ENCODE measurements at places on chromosomes 5 and 9.
A peak's percentile ranks its signal among the peaks of the same experiment; 100 is the strongest.

DNA sequence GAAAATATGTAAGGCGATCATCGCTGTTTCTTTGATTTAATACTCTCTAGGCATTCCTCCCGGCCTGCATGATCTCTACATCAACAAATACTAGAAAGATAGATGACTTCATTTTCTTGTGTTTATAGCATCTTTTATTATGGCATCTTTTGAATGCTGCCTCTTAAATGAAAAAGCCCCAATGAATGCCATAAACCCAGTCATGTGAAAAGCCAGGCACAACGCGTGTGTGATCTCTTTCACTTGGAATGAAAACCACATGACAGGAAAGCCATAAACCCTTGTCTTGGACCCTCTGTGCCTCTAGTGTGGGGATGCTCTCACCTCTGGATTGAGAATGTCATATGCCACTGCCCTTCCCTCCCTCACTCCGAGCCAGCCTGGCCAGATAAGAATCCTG is 476.2 kb downstream of the SEMA5A start:
- DNase-seq, result no peak

GRCh38 chr5:111197523-111197922 is 26.7 kb upstream of the CAMK4 start:
- no peak for DNase-seq

GRCh38 chr9:91580136-91580535 is 156.5 kb upstream of the NFIL3 start:
- peak; percentile 35 for DNase-seq

DNA sequence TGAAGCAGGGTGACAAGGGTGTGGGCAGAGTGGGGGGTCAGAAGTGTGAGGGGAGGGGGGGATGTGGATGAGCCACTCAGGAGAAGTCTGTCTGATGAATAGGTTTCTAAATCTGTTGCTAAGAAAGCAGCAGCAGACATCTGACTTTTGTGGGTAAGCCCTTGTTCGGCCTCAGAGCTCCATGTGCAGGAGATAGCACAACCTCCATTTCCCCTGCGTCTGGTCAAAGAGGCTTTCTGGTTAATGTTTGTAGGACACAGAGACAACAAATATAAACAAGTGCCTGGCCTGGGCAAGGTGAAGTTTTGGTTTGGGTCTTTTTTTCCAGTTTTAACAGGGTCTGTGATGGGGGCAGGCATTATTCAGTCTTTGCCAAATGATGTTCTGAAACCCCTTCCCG is 57.0 kb upstream of the GNE start:
- DNase-seq, result no peak

GRCh38 chr5:56490971-56491468 is 257.9 kb upstream of the ANKRD55 start:
- DNase-seq, result no peak

DNA sequence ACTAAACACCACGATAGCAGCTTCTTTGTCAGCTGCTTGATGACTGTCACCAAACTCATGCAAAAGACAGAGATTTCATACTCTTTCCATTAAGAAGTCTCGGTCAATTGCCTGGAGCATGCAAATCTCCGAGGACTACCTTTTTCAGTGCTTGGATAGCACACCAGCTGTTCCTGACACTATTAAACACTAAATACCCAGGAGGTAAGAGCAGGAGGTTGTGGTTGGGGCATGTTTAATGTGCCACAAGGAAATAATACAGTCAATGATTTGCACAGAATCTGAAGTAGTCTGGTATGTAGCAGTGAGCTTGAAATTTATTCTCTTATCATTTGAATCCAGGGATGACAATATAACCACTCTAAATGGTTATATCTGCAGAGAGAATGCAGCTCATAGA is 996.2 kb downstream of the CDH12 start:
- DNase-seq, result no peak

DNA sequence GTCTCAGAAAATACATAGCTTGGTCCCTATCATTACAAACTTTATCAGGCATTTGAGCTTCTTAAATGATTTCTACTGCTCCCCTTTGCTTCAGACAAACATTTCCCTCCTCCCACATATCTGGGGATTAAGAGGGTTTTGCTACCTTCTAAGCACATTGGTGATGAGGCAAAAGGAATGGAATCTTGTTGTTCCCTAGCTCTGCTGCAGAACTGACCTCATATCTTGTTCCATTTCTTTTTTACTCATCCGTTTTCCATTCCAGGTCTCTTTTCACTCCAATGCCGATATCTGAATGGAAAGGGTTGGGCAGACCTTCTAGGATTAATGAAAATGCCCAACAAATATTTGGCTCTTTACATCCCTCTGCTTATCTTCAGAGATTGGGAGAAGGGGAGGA is 444.6 kb downstream of the ZNF608 start:
- DNase-seq, result no peak

DNA sequence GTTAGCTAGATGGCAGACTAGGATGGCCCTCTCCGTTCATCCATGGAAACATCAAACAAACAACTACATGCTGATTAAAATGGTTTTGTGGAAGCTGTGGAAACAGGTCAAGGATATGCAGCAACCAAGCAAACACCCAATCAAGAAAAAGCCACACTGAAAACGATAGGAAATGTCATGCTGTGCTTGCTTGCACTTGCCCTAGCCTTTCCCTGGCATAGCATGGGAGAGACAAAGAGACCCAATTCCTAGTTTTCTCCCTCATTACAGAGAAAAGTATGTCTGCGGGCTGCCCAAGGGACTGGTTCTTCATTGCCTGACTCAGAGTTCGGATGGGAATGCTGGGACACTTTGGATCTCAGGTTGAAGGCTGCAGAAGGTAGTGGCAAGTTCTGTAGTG is 98.7 kb downstream of the FANCC start:
- DNase-seq, result no peak

DNA sequence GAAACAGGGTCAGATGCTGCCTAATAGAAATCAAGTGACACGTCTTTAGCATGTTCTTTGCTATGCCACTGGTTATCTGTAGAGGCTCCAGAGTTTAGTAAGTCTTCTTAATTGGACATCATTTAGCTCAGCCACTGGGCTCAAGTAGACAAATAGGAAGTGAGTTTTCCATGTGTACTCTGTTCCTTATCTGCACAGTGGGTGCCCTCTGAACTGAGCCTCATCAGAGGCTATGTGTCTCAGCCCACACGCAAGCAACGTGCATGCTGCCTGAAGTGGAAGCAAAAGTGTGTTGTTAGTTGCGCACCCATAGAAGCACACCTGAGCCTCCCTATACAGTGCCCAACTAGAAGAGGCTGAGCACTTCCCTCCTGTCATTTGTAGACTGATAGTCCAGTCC is 134.7 kb downstream of the SEMA5A start:
- DNase-seq, result no peak

GRCh38 chr5:8907168-8907868 is 638.6 kb downstream of the SEMA5A start:
- DNase-seq, result no peak

DNA sequence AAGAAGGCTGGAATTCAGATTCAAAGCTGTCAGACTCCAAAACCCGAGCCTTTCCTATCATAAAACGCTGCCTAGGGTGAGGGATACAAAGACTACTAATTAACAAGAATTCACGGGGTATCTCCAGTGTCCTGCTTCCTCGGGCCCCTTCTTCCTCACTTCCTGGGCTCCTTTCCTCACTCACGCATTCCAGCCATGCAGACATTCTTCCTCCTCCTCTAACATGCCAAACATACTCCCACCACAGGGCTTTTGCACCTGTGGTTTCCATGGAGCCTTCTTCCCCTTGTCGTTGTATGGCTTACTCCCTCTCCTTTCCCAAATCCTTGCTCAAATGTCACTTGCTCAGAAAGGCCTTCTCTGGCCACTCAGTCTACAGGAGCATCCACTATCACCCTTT is 191.4 kb upstream of the TRIM32 start:
- no peak for DNase-seq

DNA sequence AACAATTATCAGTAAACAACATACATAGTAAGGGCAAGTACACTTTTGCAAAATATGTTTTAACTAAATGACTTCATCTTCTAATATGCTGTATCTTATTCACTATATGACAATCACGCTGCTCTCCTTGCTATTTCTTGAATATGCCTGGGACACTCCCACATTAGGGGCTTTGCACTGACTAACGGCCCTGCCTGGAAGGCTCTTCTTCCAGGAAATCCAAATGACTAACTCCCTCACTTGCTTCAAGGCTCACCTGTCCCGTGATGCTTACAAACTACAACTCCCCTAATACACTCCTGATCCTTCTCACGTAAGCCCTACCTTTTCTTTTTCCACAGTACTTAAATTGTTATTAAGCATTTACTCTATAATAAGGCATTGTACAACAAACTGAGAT is 10.6 kb downstream of the ERP44 start:
- DNase-seq, result no peak

GRCh38 chr5:144328980-144329379 is 158.3 kb downstream of the KCTD16 start:
- no peak for DNase-seq

DNA sequence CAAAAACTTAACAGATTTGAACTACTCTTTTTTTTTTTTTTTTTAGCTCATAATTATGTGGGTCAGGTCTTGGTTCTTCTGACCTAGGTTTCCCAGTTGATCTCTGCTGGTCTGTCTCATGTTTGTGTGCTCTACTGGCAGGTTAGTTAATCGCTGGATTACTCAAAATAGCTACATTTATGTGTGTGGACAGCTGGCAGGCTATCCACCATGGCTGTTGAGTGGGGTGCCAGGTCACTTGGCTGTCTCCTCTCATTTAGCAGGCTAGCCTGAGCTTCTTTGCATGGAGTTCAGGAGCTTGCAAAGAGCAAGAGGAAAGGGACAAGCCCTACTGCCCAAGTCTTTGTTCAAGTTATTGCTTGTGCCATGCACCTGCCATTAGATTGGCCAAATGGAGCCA is 9.3 kb downstream of the ADCY2 start:
- DNase-seq, result no peak

DNA sequence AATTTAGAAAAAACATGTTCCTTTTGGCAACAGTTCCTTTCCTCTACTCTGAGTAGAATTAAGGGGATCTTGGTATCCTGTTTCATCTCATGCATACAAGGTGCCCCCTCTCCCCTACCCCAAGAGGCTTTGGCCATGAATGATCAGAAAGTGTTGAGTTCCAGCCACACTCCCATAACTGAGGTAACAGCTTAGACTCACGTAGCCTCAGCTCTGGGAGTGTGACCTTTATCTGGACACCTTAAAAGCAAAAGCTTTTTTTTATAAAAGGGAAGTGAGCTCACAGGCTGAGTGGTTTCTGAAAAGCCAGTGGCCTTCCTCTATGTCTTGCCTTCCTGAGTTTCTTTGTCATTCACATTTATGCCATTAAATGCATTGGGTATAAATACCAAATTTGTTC is 900 bp upstream of the HAVCR2 start:
- DNase-seq, result peak; percentile 13

DNA sequence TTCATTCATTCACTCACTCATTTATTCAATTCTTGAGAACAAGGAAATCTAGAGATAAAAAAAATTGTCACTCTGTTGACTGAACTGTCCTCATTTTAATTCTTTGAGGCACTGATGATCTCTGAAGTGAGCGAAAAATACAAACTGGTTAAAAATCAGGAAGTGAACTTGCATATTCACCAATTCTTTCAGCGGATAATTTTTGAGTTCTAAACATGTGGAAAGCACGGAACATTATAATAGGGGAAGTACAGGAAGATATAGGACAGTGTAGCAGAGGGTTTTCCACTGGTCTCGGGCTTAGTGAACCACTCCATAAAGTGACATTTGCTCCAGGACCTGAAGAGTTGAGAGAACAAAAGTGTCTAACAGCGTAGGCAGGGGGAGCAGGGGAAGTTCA is 169.5 kb downstream of the TLR4 start:
- DNase-seq, result no peak

DNA sequence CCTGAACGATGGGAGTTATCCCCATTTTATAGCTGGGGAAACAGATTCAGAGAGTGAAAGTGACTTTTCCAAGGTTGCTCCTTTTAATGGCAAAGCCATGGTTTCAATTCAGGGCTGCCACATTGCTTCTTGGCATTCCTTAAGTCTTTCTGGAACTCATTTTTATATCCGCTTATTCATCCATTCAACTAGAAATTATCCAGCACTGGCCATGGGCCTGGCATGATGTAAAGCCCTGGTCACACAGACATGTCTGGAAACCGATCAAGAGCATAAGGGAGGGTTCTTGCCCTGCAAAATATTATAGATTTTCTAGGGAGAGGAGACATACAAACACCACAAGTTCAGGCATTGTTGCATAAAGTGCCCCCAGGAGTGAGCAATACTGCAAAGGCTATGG is 43.0 kb upstream of the COL15A1 start:
- DNase-seq, result no peak

GRCh38 chr5:155368490-155368889 is 354.9 kb downstream of the KIF4B start:
- no peak for DNase-seq

- no peak for DNase-seq
These were observed 500.2 kb upstream of the DAP start for GRCh38 chr5:11261241-11261640.

DNA sequence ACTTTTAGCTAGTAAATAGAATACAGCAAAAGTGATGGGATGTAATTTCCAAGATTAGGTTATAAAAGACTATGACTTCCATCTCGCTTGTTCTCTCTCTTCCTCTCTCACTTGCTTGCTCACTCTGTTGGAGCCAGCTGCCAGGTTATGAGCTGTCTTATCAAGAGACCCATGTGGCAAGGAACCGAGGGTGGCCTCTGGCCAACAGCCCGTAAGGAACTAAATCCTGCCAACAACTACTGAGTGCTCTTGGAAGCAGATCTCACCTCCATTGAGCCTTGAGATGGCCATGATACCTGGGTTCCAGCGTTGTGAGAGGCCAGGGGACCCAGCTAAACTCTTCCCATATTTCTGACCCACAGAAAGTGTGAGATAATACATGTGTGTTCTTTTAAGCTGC is 636.1 kb downstream of the ACTL7B start:
- no peak for DNase-seq

DNA sequence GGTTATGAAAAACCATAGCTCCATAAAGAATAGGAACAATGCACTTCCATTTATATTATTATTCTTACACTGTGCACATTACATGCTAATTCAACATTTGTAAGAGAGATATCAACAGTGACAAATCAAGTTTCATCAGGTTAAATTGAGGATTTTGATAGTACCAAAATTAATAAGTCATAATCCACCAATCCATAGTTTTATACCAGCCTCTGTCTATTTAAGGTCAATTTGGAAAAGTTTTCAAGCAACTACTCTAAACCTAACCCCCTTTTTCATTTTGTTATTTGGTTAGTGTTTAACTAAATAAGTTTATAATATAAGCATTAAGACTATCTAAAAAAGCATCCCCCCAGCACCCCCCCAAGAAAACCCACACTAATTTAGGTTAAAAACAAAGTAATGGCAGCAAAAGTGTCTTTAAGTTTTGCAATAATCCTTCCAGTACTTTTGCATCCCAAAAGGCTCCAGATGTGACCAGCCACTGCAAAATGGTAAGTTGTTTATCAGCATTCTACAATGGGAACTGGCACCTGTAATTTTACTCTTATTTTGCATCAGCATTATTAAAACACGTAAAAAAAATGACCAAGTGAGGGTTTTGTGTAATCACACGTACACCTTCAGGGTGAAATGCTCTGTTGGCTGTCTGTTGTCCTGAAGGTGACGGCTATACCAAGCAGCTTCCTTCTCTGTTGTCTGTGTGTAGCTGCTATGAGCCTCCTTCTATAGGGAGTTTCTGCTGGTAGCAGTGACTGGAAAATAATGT is 36.8 kb upstream of the SSBP2 start:
- DNase-seq, result no peak

Data from T-helper 2 cell (primary cell).